ENCODE measurements at places on chromosomes 11 and 22.

- peak; percentile 26 for DNase-seq
Measured at GRCh38 chr11:86800076-86800959, at the start of gene PRSS23. TSS of gene PRSS23 (plus strand) at chr11:86800542. CDS start at chr11:86807644, 7,102 bp downstream.

- DNase-seq: peak; percentile 10
Measured at GRCh38 chr22:26199665-26200064, 30.4 kb downstream of the SEZ6L start.

- no peak for DNase-seq
Measured at GRCh38 chr22:37636186-37636948, 3.1 kb upstream of the SH3BP1 start.

GRCh38 chr11:24622262-24622661 is 125.4 kb downstream of the LUZP2 start:
- DNase-seq: no peak

DNA sequence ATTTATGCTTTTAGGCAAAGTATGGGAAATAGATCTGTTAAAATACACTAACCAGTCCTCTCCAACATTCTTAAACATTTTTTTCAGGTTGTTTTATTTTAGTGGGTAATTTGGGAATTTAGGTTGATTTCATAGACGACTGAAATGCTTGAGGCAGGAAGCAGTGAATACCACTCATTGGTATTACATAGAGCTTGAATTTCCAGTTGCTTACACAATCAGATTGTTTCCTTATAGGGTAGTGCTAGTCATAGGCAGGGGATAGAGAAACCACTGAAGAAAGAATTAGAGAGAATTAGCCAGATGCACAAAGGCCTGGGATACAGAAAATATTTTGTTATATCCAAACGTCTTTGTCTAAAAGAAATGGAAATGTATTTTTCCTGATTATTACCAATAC is 23.9 kb upstream of the LYVE1 start:
- DNase-seq: no peak

GRCh38 chr11:68532727-68533369 is 72.3 kb downstream of the PPP6R3 start:
- no peak for DNase-seq

- no peak for DNase-seq
Measured at GRCh38 chr11:10268746-10269488, 25.1 kb downstream of the SBF2 start.

DNA sequence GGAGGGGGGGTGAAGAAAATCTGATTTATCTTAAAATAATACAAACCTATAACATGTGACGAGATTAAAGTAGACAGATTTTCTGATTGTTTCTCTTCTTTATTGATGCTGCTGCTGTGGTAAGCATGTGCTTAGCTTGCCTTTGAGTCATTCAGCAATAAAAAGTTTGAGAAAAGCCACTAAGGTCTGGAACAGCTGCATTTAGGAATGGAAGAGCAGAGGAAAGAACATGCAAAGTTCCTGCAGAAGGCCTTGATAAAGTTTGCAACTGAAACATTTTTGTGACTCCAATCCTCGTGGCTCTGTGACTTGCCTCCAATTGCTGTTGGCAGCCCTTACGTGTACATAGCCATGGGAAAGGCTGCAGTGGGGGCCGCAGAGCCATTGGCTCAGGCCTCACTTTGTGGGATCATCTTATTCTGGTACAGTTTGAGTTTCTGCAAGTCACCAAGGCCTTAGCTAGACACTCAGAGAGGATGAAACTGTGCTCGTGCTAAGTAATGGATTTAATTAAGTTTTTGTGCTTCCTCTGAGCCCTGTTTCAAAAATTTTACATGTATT is 370.2 kb downstream of the AASDHPPT start:
- no peak for DNase-seq

GRCh38 chr11:61059260-61059752 is 43.0 kb upstream of the CD5 start:
- DNase-seq: no peak

- peak; percentile 8 for DNase-seq
Measured at GRCh38 chr11:90373971-90374370, 151.1 kb upstream of the CHORDC1 start.

GRCh38 chr11:69443138-69443967 is 38.1 kb upstream of the LINC01488 start:
- peak; percentile 57 for DNase-seq

DNA sequence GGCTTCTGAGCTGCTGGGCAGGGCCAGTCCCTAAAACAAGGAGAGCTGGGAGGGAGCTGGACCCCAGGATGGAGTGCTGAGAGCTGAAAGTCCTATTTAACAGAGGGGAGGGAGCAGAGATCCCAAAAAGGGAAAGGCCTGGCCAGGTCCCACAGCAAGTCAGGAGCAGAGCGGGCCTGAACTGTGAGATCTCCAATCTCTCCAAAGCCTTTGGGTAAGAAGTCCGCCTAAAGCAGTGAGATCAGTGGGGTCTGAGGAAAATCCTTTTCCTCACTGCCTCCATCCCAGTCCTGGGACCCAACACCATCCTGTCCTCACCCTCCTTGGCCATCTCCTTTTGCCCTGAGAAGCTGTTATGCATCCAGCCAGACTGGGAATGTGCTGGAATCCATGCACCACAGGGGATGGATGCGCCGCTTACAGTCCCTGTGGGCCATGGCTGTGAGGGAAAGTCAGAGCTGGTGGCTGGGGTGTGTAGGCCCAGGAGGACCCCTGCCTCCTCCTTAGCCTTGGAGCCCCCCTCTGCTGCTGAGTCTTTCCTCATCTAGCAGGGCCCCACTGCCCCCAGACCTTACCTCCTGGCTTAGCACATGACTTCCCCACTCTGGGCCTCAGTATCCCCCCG is 8.6 kb downstream of the LRRC75B start:
- no peak for DNase-seq

DNA sequence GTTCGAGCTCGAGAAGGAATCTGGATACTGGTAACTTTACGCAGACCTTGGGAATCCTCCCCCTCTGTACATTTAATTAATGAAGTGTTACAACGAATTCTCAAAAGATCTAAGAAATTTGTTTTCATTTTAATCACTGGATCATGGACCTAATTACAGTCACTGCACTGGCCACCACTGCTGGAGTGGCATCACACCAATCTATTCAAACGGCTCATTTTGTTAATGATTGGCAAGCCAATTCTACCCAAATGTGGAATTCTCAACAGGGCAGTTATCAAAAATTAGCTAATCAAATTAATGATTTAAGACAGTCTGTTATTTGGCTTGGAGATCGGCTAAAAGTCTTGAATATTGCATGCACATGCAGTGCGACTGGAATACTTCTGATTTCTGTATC is 30.1 kb upstream of the ALDH3B2 start:
- no peak for DNase-seq

GRCh38 chr22:49023161-49023878 is 804.4 kb downstream of the BRD1 start:
- no peak for DNase-seq

GRCh38 chr11:95736809-95737208 is 52.8 kb downstream of the FAM76B start:
- no peak for DNase-seq

GRCh38 chr11:85941380-85941973 is 86.3 kb downstream of the CCDC83 start:
- DNase-seq: peak; percentile 71

- DNase-seq: no peak
Measured at GRCh38 chr11:122234257-122234656, 118.2 kb upstream of the BLID start.

DNA sequence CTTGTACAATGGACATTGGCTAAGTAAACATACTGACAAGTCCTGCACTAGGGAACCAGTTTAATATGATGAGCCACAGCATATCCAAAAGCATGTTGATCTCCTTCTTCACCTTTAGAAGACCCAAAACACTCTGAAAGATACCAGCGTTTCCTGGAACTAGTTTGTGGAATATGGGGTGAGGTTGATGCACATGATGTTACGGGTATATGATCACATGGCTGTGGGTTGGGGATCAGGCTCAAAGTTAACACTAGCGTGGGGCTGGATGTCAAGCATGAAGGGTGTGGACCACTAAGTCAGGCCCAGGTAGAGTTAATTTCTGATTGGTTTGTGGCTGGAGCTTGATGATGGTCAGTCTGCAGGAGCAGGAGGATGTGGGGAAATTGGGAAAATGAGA is 9.0 kb downstream of the IGLL5 start:
- DNase-seq: no peak

DNA sequence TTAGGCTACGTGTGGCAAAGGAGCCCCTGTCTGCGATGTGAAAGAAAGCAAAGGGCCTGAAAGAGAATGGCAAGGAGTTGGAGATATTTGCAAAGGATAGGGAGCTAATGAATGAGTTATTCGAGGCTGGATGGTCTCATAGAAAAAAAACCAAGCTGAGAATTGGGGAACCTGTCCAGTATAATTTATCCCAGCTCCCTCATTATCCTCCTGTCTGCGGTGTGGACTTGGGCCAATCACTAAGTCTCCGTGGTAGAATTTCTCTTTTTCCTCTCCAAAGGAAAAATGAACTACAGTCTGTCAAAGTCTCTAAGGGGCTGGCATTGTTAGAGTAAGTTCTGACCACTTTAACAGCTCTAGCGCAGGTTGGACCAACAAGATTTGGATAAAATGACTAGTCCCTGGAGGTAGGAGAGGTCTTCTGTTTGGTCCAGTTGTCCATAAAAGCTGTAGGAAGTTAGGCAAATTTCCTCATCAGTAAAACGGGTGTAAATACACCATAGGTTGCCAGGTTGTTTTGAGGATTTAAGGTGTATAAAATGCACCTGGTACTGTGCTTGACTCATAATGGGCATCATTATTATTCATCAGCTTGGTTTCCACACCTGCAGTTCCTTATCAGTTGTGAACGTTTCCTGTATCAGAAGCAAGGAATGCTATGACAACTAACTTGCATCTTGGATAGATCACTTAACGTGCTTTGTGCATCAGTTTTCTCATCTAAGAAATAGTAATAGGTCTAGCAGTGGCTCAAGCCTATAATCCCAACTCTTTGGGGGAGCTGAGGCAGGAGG is 10.3 kb upstream of the CDON start:
- DNase-seq: no peak

Measured in SK-MEL-5 (cell line).